Astrocyte (in vitro differentiated cells and primary cell): ENCODE measurements at places on chromosomes 5 and 9. TPM values are rescaled to one million over a fixed set of nuclear protein-coding genes. Genes with fewer than 3 reads are reported as not detected.

- H3K4me3 ChIP-seq, result no peak overlapping the region
- H3K27me3 ChIP-seq, result no peaks in the 10 kb centered on the region
- no peak for DNase-seq
- H3K36me3 ChIP-seq, result no peaks in the 10 kb centered on the region
These were observed 301.1 kb upstream of the ACTBL2 start for GRCh38 chr5:57783693-57784092.

GRCh38 chr5:34008802-34009201 is 952 bp upstream of the AMACR start:
- no peaks in the 10 kb centered on the region for H3K36me3 ChIP-seq
- no peak for DNase-seq
- peaks cover 9% of the 10 kb centered on the region for H3K4me1 ChIP-seq
- no peaks in the 10 kb centered on the region for H3K27me3 ChIP-seq

- H3K36me3 ChIP-seq, result no peaks in the 10 kb centered on the region
- no peak overlapping the region for H3K4me3 ChIP-seq
- no peak for DNase-seq
- H3K27me3 ChIP-seq, result no peaks in the 10 kb centered on the region
These were observed 18.7 kb upstream of the COL5A1 start for GRCh38 chr9:134622896-134623257.

DNA sequence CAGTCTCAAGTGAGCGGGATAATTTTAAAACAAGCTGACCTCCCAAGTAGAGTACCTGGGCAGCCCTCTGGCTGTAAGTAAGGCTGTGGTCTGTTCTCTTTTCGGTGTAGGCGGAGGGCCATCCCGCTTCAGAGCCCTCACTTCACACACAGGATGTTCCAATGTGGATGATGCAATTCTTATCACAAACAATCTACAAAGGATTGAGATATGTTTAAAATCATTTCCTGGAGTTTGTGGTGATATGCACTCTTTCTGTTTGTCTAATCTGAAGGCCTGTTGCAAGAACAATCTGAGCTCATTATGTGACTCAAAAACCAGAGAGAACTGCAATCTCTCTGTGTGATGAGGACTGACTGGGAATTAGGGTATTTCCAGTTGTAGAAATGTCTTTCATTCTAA is 42.5 kb downstream of the ITGA2 start:
- DNase-seq, result peak; percentile 95
- no peaks in the 10 kb centered on the region for H3K36me3 ChIP-seq
- peak overlapping the region; percentile 81 for H3K27ac ChIP-seq
- H3K27me3 ChIP-seq, result no peaks in the 10 kb centered on the region
- H3K4me3 ChIP-seq, result no peak overlapping the region

Gene C9orf43
- total RNA-seq, result 0.65 and 0.66 TPM in 2 replicates

Gene OR1Q1
- not detected in 2 replicates for total RNA-seq

Gene IGFBPL1
- total RNA-seq, result 5.6 and 11.0 TPM in 2 replicates

Gene RBM27
- total RNA-seq, result 21.1 and 24.4 TPM in 2 replicates

Gene ZDHHC11B
- 0.23 and 0.29 TPM in 2 replicates for total RNA-seq
